Sigmoid colon (tissue), 7 donors: ENCODE measurements at places on chromosomes 2 and 18.

DNA sequence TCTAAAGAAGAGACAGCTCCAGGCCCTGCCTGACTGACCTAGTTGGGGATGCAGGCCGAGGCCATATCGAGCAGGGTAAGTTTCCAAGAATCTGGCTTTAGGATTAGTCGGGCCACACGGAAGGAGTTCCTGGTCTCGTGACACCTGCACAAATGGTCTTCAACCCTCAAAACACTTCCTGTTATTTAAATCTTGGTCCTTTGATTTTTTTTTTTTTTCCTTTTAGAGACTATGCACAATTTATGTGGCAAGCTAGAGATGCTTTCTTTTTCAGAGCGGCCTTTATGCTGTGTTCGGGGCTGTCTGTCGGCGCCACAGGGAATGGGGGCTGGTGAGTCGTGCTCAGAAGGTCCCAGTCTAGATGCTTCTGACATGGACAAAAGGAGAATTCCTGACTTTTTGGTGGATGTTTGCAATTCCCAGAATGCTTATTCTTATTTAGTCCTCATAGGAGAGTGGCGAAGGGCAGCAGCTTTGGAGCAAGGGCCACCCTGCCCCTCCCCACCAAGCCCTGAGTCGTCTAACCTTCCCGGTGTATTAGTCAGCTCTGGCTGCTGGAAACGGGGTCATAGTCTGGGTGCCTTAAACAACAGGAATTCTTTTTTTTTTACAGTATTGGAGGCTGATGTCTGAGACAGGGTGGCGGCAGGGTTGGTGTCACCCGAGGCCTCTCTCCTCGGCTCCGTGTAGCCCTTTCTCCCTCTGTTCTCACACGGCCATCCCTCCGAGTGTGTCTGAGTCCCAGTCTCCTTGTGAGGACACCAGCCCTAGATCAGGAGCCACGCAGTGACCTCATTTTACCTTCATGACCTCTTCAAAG lies 27.4 kb downstream of the HPCAL1 start:
- no peak for DNase-seq

DNA sequence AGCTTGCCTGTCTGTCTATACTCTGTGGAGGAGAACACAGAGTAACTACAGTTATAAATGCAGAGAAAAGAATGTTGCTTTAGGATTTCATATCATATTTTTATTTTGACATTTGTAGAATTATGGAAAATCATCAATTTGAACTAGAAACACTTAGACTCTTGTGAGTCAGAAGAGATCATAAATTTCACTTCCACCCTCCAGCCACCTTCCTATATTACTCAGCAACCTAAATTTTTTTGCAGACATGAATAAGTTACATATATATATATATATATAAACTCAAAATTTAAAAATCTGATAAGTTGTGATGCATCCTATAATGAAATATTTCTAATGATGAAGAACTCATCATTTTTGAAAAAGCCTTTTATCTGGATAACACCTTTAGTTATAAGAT lies 172.3 kb downstream of the PIEZO2 start:
- DNase-seq = no peak

DNA sequence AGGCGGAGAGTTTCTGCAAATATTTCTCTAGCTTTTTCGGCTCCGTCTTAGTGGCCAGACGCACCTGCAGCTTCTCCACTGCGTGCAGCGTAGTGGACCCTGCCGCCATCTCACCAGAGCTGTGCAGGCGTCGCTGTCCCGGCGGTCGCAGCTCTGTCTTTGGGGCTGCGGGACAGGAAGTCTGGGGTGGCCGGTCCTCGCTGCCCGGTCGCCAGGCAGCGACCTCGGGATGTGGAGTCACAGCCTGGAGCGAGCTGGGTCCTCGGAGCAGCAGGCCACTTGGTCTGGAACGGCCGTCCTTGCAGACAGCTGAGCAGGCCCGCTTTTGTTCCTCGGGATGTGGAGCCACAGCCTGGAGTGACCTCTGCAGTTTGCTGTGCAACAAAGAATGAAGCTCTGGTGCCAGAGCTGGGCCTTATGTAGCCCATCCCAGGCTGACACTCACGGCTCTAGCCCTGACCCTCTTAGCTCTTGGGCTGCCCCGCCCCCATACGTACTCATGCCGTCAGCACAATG lies at the start of gene ELOA2:
TSS of gene ELOA2 (minus strand) at position 466 of the 516 bp plus-strand sequence. CDS start at position 109, 357 bp downstream.
- DNase-seq = no peak

DNA sequence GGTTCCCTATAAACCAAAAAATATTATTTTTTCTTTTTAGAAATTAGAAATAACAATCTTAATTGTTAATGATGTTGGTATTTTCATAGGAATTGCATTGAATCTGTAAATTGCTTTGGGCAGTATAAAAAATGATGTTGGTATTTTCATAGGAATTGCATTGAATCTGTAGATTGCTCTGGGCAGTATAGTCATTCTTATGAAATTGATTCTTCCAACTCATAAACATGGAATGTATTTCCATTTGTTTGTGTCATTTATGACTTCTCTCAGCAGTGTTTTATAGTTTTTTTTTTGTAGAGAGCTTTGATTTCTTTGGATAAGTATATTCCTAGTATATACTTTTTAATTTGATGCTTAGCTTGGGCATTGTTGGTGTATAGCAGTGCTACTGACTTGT lies 82.0 kb upstream of the NT5C1B start:
- DNase-seq = no peak

GRCh38 chr18:42564761-42565160 lies 550.7 kb downstream of the RIT2 start:
- no peak for DNase-seq

DNA sequence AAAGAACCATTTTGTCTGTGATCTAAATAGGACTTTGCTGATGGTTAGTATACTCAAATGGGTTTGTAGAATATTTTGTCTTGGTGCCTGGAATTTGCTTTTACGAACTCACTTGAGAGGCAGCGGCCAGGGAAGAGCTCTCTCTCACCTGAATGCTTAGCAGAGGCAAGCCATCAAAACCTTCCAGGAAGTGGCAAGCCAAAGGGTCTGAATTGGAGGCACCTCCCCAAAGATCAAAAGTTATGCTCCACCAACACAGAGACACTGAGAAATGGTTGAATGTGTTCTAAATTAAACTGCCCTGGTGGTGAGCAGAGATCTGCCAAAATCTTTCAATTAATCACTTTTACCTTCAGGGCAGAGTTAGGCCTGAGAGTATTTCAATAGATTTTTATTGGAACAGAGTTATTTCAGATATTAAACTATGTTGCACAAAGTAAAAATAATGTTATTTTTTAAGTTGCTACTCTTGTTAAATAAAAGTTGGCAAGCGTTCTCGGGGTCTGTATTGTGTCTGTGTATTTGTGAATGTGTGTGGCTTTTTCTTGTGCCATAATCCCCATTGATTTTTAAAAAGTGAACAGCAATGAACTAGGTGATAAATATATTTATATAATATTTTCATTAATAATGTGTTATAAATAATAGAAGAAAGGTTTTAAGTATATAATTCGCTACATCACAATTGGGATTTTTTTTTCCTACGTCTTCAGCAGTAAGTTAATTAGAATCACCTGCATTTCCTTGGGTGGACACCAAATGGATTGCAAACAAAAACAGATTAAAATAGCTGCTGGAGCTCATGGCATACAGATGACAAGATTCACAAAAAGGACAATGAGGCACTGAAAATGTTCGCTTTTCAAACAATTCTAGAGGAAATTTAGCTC lies 416.1 kb downstream of the ARHGAP15 start:
- no peak for DNase-seq
